ENCODE measurements at places on chromosomes 11 and 22. TPM values are rescaled to one million over a fixed set of nuclear protein-coding genes. Genes with fewer than 3 reads are reported as not detected.

Gene TLCD5
- total RNA-seq = 13.1 TPM

Gene ROBO4
- total RNA-seq = 34.4 TPM

Gene FLRT1
- 3.5 TPM for total RNA-seq

Gene SOX6
- 53.7 TPM for total RNA-seq

DNA sequence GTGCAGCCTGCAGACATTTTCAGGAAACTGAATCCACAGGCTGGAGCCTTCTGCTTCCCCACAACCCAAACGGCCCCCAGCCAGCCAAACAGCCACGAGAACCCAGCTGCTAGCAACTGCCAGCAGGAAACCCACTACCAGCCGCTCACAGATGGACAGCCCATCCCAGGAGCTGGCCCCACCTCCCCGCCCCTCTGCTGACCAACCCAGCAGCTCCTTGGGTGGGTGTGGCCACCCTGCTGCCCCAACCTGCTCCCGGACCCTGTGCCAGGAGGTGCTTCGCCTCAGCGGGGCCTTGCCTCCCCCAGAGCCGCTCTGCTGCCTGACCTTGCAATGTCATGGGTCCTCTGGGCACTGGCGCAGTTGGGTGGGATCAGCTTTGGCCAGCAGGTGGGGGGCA, 8.2 kb upstream of the CCDC188 start:
- no peak for DNase-seq

DNA sequence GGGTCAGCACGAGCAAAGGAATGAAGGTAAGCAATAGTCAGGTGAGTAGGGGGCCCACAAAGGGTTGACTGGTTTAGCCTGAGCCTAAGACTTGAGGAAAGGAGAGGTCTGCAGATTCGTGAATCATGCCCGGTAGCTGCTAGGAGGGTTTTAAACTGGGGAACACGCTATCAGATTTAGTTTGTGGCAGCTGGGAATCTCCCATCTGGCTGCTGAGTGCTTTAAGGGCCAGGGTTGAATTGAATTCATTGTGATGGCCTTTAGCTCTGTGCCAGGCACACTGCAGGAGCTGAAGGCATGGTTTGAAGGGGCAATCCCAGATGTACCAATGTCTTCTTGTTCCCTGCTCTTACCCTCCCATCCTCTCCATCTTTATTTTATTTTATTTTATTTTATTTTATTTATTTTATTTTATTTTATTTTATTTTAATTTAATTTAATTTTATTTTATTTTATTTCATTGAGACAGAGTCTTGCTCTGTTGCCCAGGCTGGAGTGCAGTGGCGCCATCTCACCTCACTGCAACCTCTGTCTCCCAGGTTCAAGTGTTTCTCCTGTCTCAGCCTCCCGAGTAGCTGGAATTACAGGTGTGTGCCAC, 1.9 kb upstream of the NECTIN1 start:
- DNase-seq = no peak

GRCh38 chr11:45702511-45702910, 37.1 kb upstream of the CHST1 start:
- DNase-seq = no peak

DNA sequence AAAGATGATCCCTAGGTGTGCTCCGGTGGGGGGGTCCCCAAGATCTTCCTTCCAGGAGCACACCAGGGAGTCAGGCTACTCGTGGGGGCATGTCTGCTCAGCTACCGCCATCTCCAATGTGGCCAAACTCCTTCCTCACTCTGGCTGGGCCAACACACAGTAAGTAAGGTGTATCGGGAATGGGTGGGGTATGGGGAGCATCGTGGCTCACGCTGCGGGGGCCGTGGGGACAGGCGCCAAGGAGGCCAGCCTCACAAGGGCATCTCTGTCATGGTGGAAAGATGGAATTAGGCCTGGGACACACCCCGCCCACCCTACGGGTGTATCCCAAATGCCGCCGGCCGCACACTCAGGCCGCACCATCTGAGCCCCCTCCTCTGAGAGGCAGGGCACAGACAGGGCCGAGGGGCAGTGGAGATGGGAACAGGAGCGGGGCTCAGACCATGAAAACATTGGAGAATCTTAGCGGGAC, 8.3 kb downstream of the IGF2 start:
- no peak for DNase-seq

DNA sequence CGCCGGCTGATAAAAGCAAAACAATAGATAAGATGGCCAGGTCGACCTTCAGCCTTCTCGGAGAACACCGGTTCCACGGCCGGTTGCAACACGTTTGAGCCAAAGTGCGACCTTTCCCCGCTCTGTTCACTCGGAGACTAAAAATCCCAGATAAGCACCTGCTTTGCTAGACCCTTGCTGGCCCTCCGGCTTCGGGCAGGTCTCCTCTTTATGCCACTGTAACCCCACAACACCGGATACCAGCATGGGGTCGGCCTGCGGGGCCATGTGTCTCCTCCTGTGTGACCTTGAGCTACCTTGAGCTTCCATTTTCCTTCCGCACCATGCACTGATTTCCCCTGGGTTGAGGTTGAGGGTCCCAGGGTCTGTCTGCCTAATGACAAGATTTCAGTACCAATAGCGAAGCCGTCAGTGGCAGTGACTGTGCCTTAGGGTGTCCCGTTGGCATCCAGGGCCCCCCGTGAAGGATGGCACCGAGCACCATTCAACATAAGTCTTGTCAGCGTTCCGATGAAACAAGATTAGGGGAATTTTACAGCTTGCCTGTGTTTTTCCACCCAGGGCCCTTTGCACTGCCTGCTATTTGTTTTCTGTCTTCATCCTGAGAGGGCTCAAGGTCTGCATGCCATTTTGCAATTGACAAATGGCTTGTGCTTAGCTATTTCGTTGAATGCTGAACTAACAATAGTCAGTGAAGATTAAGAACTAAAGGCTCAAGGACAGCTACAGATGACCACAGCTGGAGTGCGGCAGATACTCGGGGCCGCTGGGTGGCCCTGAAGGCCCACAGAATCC, 118.6 kb downstream of the KCNQ1 start:
- peak; percentile 47 for DNase-seq

DNA sequence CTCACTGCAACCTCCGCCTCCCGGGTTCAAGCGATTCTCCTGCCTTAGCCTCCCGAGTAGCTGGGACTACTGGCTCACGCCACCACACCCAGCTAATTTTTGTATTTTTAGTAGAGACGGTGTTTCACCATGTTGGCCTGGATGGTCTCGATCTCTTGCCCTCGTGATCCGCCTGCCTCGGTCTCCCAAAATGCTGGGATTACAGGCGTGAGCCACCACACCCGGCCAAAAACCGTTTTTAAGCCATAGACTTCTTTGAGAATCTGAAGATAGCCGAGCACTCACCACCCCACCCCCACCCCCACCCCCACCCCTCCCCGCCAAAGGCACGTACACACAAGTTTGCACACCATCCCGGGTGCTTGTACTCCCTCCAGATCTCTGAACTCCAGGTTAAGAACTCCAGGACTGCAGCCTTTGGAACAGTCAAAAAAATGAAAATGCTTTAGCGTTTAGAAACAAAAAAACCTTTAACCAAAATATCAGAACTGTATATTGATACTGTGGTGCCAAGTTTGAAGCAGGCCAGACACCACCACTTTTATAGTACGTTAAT, 1.5 kb downstream of the CRKL start:
- no peak for DNase-seq

DNA sequence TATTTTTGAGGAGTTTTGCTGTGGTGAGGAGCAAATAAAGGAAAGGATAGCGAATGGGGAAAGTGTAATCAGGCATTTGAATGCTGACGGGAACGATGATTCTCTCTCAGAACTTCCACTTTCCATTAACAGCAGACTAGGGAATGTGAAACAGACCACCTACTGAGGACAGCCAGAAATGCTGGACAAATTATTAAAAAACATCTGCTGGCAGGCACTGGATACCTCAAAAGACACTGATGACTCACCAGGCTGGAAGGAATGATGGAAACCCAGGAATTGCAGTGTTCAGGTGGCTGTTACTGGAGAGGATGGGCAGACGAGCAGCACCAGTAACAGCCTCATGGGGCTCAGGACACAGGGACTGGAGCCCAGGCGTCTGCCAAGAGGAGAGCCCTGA, 33.4 kb downstream of the PLA2G6 start:
- DNase-seq = peak; percentile 14

DNA sequence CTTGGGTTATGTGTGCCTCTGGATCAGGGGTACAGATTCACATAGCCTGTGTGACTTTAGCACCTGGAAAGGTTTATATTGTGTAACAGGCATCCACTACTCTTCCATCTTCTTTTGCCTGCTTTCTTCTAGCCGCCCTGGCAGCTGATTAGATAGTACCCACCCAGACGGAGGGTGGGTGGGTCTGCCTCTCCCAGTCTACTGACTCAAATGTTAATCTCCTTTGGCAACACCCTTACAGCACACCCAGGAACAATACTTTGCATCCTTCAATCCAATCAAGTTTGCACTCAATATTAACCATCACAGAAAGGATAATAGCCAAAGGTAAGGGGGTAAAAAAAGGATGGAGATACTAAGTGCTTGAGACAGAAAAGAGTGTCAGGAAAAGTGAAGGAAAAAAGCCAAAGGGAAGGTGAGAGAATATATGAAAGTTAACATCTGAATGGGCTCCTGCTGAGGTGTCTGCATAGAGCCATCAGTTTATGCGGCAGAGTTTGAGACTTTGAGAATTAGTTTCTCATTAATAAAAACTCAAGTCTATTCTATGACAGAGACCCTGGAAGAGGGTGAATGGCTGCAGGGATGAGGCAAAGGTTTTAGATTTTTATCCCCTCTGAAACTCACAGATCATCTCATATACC, 2.6 kb upstream of the OR51B6 start:
- DNase-seq = no peak

DNA sequence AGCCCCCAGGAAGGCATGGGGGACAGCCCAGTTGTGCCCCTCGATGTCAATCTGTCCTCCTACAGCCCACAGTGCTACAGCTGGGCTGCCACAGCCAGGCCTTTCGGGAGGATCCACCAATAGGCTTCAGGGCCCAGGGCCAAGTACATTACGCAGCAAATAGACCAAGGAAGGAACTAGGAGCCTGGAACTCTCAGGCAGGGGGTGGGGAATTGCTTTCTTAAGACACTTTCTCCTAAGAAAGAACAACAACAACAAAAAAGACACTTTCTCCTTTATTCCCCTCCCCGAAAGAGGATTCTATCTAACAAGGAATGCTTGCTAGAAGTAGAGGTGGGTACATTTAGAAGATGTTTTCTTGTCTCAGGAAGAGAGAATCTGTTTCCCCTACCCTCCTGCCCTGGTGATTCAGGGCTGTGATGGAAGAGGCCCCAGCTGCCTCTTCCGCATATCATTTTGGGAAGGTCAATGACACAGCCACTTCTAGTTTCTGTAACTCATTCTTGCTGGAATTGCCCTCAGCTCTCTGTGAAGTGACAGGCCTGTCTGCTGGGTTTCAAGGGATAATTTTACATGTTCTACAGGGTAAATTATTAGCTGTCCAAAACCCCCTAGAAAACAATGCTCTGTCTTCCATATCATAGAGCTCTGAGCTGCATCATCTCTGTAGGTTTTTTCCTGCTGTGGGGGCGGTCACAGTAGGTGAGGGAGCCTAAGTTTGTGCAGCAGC, 6.0 kb upstream of the MALAT1 start:
- peak; percentile 91 for DNase-seq

DNA sequence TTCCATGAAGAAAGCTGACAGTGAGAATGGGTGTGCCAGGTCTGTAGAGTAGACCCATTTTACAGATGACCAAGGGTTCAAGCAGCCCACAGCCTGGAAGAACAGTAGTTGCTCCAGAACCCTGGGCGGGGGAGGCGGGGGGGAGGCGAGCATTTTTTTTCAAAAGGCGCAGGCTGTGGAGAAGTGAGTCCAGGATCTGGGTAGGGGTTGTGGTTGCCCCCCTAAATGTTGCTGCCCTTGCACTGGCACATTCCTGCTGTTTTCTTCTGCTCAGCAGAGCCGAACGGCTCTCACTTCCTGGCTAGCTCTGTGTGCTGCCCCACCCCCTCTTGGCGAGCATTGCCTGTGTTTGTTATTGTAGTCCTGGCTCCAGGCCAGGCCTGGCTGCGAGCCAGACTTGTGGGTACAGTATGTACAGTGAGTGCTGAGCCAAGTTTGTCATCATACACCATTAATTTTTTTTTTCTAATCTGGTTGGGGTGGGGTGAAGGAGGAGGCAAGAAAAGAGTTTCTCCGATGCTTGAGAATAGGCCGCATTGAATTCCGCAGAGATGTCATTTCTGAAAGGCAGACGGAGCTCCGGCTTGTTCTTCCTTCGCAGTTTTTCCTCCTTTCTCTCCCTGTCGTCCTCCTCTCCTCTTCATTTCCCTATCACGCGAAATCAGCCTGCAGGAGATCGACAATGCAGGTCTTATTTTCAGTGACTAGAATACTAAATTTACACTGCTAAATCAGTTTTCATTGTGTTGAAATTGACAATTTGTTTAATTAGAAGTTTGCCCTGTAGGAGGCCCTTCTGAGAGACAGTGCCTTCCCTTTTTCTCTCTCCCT, 100.5 kb downstream of the ZBTB16 start:
- peak; percentile 100 for DNase-seq

GRCh38 chr11:115471367-115471766, 32.8 kb downstream of the CADM1 start:
- no peak for DNase-seq

- peak; percentile 78 for DNase-seq
Observed at GRCh38 chr22:49966774-49967705, 6.5 kb downstream of the PIM3 start.

DNA sequence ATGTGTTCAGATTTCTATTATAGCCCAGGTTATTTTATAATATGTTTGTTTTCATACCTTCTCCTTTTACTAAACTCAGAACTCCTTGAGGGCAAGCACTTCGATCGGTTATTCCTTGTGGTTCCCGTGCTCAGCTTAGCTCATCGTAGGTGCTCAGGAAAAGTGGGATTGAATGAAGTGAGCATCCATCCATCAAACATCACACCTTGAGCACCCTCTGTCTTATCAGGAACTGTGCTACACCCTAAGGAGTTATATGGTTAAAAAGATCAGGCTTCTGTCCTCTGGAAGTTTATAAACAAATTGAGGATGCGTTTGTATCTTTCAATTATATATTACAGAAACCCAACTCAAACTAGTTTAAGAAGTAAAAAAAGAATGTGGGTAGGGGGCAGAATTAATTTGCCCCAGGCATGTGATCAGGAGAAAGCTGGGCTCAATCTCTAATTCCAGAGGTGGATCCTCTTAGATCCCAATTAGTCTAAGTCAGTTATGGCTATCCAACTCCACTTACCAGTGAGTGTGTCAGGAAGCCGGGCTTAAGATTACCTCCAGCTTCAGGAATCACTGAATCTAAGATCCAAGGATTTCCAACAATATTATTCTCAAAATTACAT, 59.9 kb upstream of the RRAS2 start:
- DNase-seq = no peak

Data from sciatic nerve (tissue), 2 donors.